T-helper 2 cell treated with Interferon-gamma antibody and Interleukin-4, amounts not matched to agents 5 μg/mL and 100 μg/mL, for 36 hours (primary cell): ENCODE measurements at places on chromosomes 1 and 21.

GRCh38 chr21:42395302-42395701 is 550 bp downstream of the TMPRSS3 start:
- DNase-seq = no peak

DNA sequence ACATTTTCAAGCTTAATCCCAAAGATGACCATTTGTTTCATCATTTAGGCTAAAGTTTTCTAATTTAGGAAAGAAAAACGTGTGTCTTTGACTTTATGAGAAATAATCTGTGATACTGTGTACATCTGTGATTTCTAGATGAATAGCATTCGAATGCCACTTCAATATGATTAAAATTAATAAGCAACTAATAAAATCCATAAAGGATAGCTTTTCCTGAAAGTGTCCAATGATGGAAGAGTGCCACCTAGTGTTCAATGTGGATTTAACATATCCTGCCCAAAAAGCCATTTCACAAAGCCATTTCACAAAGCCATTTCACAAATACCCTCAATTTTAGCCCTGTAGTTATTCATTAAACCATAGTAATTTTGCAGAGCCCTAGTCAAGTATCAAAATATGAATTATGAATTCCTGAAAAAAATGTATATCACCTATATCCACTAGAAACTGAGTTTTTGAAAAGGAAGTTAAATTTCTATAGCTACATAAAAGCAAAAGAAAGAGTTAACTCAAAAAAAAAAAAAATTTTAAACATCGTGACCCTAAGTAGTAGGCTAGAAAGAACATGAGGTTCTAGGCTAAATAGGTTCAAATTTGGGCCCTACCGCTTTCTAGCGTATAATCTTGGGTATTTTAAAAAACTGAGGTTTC is 19.1 kb downstream of the NME7 start:
- DNase-seq = no peak

- DNase-seq = no peak
Observed at GRCh38 chr1:66292944-66293343, 241.0 kb upstream of the SGIP1 start.

DNA sequence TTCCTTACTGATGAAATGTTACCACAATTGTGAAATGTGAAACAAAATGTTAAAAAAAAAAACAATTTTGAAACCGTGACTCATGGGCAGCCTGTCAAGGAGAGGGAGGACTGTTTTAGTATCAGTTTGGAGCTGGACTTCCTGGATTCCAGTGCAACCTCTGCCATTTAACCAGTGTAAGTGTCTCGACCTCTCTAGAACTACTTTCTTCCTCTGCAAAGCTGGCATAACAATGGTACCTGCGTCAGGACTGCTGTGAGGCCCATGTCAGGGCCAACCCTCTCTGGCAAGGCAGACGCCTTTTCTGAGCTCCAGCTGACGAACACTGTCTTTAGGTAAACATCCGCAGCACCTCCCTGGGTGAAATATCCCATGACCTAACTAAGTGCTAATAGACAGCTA is 20.9 kb downstream of the URB1 start:
- DNase-seq = no peak

GRCh38 chr1:87338566-87338965 is 9.9 kb downstream of the LMO4 start:
- DNase-seq = no peak

- DNase-seq = no peak
Observed at GRCh38 chr1:237938553-237938952, 47.8 kb upstream of the ZP4 start.

DNA sequence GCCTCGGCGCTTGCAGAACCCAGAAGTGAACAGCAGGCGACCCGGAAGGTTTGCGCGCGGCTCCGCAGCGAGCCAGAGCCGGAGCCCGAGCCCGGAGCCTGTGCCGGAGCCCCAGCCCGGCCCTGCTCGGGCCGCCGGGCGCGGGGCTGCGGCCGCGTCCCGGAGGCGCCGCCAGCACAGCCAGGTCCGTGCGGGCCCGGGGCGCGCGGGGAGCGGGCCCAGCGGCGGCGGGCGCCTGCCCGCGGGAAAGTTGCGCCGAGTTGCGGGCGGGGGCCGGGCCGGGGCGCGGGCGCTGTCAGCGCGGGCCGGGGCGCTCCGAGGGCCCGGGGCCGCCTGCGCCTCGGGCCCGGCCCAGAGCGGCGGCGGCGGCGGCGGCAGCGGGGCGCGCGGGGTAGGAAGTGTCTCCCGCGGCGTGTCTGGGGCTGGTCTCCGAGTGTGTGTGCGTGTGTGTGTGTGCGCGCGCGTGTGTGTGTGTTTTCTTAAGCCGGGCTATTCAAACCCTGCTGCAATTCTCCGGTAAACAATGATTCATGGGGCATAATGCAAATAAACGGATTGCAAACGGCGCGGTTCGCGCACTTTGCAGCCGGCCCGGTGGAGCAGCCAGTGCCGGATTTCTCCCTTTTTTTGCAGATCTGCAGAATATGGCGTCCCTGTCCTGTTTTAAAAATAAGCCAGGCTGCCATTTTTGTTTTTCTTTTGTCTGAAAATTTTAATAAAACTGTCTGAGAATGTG is at the start of gene ZNF362:
TSS of gene ZNF362 (plus strand) at position 22 of the 736 bp plus-strand sequence. CDS start 14,083 bp downstream, outside the sequence.
- peak; percentile 65 for DNase-seq

- no peak for DNase-seq
Observed at GRCh38 chr1:94248956-94249688, 11.7 kb upstream of the ARHGAP29 start.

DNA sequence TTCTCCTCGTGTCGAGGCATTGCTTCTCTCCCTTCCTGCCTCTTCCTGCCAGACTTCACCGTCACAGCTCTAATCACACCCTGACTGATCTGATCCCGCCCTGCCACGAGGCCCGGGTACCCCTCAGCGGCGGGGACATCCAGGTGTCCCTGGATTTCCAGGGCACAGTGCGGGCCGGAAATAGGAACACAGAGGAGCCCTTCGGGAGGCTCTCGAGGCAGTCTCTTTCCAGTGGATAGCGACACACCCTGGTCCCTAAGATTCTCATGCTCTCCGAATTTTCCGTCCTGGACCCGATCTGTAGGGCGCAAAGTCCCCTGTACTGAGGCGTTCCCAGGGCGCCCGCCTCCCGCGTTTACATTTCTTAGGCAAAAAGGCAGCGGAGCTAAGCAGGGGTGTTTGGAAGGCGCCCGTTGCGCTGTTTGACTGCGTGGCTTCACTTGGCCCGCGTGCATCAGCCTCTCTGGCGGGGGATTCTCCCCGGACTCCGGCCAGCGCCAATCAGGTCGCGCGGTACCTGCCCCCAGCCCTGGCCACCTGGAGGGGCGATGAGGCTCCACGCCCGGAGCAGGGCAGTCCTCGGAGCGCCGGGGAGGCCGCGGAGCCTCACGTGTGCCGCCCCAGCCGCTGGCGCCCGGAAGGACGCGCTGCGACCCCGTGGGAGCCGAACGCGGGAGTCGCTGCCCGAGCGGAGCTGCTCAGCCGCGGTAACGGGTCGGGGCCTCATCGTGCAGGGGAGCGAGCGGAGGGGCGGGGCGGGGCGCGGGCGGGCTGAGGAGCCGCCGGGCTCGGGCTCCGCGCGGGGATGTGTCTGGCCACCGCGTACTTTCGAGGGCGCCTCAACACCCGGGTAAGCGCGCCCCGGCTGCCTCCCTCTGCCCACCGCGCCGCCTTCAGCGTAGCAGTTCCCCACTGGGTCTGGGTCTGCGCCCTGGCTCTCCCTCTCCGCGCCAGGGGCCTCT is at the start of gene FAM163A:
TSS of gene FAM163A (plus strand) at position 575 of the 962 bp plus-strand sequence. CDS start 69,807 bp downstream, outside the sequence.
- DNase-seq = no peak

- no peak for DNase-seq
Observed at GRCh38 chr1:228219245-228219961, 11.6 kb downstream of the OBSCN start.

DNA sequence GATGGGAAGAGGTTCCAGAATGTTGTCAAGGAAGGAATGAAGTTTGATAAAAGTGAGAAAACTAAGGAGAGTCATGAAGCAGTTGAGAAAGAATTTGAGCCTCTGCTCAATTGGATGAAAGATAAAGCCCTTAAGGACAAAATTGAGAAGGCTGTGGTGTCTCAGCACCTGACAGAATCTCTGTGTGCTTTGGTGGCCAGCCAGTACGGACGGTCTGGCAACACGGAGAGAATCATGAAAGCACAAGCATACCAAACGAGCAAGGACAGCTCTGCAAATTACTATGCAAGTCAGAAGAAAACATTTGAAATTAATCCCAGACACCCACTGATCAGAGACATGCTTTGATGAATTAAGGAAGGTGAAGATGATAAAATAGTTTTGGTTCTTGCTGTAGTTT is 142.8 kb downstream of the CDC7 start:
- DNase-seq = no peak

- no peak for DNase-seq
Observed at GRCh38 chr1:204114606-204115005, 37.2 kb downstream of the ETNK2 start.

DNA sequence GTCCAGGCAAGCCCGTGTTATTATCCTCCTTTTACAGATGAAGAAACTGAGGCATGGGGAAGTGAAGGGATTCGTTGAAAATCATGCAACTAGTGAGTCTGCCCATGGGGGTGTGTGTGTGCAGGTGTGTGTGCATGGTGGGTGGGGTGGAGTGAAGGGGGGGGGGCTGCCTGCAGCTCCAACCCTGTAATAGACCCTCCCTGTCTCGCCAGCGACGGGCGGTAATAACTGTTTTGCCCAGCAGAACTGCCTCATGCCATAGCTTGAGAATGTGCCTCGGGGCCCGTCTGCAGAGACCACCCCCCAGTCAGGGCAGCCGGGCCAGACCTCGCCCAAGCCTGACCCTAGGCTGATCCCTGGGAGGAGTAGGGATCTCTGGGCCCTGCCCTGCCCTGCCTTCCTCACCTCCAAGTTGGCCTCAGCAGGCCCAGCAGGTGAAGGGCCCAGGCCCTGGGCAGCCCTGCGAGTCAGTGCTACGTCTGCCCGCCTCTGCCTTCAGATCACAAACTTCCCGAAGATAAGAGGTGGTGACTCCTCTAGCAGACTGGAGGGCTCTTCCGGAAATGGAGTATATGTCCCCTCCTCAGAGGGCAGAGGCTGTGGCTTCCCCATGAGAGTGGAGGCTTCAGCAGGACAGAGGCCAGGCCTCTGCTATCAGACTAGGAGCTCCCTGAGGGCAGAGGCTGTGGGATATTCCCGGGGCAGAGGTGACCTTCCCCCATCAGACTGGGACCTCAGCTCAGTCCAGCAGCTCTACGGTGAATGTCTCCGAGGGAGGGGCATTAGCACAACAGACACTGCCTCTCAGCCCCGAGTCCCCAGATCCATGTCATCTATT is 15.7 kb upstream of the EPHA2 start:
- no peak for DNase-seq

- no peak for DNase-seq
Observed at GRCh38 chr1:204663644-204664383, 21.7 kb downstream of the LRRN2 start.

GRCh38 chr1:17510138-17510537 is 29.4 kb upstream of the ARHGEF10L start:
- no peak for DNase-seq

DNA sequence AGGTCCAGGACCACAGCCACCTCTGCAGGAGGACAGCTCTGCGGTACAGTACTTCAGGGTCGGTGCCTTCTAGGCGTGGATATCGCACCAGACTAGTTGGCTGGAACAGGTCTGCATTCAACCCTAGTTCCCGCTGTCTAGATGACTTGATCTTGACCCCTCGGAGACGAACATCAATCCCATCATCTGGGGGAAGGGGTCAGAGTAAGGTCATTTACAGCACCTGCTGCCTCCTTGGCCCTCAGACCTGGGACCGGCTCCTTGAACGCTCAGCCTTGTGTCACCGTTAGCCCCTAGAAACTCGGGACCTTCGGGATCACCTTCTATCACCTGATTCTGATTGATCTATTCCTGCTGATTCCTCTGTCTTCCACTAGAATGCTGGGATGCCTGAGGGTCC is 2.6 kb downstream of the HECTD3 start:
- no peak for DNase-seq

GRCh38 chr1:79239840-79240239 is 233.3 kb upstream of the ADGRL4 start:
- no peak for DNase-seq

GRCh38 chr1:25031601-25031965 is 101.5 kb upstream of the RUNX3 start:
- DNase-seq = peak; percentile 66

DNA sequence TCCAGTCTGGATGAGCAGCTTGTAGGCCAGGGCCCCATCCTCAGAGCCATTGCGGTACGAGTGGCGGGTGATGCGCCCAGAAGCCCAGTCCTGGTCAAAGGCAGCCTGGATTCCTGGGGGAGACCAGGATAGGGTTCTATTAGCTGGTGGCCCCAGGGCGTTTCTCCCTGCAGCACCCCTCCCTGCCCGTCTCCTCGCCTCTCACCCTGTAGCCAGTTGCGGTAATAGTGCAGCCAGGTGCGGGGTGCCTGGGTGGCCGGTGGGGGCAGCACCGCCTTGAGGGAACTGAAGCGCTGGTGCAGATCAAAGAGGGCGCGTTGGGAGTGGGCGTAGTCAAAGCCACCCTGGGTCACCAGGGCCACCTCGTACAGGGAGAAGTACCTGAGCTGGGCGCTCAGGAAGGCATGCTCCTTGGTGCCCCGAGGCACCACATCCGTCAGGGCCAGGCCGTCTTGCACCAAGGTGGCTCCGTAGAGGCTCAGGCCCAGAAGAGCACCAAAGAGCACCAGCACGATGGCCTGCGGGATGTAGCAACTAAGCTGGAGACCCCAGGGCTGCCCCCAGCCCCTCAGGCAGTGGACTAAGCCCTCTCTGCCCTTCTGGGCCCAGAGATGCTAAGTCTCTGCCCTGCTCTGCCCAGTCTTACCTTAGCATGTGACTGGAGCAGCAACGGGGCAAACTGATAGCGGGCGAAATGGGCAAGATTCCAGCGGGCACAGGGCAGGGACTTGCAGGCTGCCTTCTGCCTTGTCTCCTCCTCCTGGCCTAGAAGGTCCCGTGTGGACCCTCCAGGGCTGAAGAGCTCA is 15.7 kb downstream of the PTCH2 start:
- no peak for DNase-seq

DNA sequence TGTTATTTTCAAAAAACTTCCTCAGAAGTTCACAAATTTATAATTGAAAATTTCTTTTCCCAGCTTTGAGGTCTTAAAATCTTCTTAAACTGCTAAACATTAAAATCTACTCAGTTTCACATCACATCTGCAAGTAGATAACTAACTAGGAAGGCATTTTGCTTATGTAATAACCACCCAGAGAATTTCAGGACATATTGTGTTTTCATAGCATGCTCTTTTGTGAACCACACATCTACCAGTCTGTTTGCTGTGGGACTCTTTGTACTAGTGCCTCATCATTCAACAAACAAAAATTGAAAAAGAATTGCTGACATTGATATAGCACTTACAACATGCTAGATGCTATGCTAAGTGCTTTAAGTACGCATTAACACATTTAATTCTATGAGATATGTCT is 31.6 kb upstream of the C1orf146 start:
- no peak for DNase-seq

DNA sequence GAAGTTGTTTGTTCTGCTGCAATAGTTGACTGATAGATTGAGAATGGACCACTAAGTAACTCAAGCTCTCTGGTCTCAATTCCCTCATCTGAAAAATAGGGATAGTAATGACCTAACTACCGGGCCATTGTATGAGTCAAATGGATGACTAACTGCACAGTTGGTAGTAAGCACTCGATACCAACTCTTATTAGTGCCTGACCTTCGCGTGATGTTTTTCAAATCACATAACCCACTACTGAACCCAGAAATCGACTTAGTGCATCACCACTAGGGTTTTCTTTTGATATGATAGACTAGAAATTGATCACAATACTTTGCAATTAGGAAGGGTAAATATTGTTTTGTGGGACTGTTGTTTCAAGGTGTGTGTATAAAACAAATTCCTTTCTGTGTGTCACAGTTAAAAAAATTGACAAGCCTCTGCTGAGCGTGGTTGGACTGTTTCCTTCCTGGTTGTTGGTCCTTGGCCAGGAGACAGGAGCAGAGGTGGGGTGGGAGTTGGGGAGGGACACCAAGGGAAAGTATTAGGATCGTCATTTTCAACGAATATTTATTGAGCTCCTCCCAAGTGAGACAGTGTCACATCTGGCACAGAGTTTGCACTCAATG is 54.0 kb upstream of the LRP8 start:
- DNase-seq = no peak
